B cell (primary cell): ENCODE measurements at places on chromosomes 11 and 22.

- no peak for DNase-seq
Observed at GRCh38 chr22:19287889-19288288, 3.6 kb downstream of the CLTCL1 start.

- DNase-seq = no peak
Observed at GRCh38 chr22:45892681-45893461, 84.1 kb downstream of the WNT7B start.

- no peak for DNase-seq
Observed at GRCh38 chr11:118938491-118939403, 13.0 kb upstream of the BCL9L start.

- DNase-seq = no peak
Observed at GRCh38 chr11:62472063-62472884, 53.4 kb downstream of the SCGB1A1 start.

- DNase-seq = peak; percentile 90
Observed at GRCh38 chr11:1310772-1311468, 1.5 kb upstream of the TOLLIP start.

GRCh38 chr11:111177037-111177871 lies 68.3 kb upstream of the POU2AF2 start:
- peak; percentile 86 for DNase-seq

GRCh38 chr11:100404907-100405306 lies 282.2 kb upstream of the ARHGAP42 start:
- DNase-seq = no peak

DNA sequence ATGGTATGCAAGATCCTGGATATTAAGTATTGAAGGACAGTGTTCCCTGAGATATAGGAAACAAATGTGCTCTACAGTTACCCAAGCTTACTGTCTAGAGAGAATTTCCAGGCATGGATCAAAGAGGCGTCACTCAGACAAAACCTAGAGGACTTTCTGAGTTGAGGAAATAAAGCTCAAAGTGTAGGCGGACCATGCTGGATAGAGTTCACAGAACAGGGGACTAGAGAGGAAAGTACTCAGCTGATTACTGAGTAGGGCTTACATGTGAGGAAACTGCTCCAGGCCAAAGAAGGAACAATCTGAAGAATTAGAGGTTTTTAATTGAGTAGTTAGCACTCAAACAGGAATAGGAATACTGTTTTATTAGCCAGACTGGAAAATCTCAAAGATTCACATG lies 193.3 kb downstream of the TMEM135 start:
- DNase-seq = no peak

DNA sequence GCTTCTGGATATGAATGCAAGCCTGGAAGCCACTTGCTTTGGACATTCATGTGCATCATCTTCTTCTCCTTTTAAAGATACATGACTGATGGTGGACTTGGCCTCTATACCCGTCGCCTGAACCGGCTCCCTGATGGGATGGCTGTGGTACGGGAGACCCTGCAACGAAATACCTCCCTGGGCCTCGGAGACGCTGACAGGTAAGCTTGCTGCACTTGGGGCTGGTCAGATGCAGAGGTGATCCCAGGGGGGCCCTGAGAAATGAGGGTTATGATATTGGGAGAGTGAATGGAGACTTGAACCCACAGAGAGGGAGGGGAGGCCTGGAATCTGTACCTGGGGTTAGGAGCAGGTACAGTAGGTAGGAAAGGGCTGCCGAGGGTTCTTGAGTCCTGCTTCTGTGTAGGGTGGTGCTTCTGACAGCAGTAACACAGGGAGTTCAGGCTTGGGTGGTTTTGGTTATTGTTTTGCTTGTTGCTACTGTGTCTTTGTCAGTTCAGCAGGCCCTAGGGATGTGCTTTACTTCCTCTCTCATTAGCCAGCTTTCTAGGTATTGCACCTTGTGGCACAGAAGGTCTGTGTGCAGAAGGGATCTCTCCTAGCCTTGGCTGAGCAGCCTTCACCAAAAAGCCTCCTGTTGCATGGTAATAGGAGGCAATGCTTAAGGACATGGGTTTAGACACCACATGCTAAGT lies 176.1 kb downstream of the DBX1 start:
- peak; percentile 46 for DNase-seq

- no peak for DNase-seq
Observed at GRCh38 chr11:74138021-74138420, 32.8 kb downstream of the C2CD3 start.

GRCh38 chr11:70503468-70504221 lies 105.3 kb downstream of the CTTN start:
- DNase-seq = no peak

- no peak for DNase-seq
Observed at GRCh38 chr11:130472434-130472961, 24.1 kb downstream of the ADAMTS15 start.

- DNase-seq = no peak
Observed at GRCh38 chr11:64655941-64656601, 65.1 kb downstream of the SLC22A12 start.

- DNase-seq = no peak
Observed at GRCh38 chr22:32219026-32219425, 14.2 kb upstream of the RFPL2 start.

DNA sequence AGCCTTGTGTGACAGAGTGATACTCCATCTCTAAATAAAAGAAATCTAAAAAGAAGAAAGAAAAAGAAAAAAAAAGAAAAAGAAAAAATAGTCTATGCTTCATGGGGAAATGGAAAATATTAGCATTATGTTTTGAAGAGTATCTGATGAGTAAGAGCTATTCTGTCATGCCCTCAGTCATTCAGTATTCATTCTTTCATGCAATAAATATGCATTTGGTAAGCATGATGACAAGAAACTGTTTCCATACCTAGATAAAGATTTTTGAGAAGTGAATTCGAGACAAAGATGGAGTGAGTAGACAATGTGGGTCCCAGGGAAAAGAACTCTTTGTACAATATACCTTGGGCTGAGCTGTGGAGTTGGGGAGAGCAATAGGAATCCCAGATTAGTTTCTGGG lies 6.2 kb upstream of the IFTAP start:
- no peak for DNase-seq

GRCh38 chr11:127109796-127110480 lies 109.4 kb upstream of the KIRREL3 start:
- no peak for DNase-seq

DNA sequence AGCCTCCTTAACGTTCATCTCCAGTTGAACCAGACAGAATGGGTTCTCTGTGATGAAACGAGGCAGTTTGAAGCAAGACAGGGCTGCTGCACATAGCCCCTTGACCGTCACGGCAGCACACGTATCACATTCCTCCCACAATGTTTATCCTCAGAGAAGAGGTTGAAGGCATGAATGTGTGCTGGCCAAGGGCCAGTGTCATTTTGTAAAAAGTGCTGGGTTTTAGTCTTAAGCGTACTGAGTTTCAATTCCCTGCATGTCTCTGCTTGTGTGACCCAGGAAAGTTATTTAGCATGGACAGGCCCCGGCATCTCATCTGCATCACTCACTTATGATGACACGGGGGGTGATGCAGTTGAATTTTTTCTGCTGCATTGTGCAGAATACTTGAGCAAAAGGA lies 31.6 kb downstream of the TTC12 start:
- no peak for DNase-seq

GRCh38 chr11:103380031-103380430 lies 270.8 kb downstream of the DYNC2H1 start:
- no peak for DNase-seq

GRCh38 chr22:36999463-36999862 lies 19.8 kb downstream of the TST start:
- DNase-seq = no peak
